ENCODE measurements at places on chromosomes 16 and 17.

DNA sequence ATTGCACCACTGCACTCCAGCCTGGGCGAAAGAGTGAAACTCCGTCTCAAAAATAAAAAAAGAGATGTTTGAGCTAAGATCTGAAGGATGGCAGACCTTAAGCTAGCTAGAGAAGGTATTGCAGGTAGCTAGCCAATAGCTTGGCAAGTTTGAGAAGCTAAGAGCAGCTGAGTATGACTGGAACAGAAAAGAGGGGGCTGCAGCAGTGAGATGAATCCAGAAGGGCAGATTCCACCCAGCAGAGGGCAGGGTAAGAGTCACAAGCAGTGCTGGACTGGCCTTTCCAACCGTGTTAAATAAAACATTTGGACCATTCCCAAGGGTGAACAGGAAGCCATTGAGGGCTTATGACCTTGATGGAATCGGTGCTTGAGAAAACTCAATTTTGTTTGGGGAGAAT is 5.7 kb upstream of the PHAF1 start:
- DNase-seq: peak; percentile 79

DNA sequence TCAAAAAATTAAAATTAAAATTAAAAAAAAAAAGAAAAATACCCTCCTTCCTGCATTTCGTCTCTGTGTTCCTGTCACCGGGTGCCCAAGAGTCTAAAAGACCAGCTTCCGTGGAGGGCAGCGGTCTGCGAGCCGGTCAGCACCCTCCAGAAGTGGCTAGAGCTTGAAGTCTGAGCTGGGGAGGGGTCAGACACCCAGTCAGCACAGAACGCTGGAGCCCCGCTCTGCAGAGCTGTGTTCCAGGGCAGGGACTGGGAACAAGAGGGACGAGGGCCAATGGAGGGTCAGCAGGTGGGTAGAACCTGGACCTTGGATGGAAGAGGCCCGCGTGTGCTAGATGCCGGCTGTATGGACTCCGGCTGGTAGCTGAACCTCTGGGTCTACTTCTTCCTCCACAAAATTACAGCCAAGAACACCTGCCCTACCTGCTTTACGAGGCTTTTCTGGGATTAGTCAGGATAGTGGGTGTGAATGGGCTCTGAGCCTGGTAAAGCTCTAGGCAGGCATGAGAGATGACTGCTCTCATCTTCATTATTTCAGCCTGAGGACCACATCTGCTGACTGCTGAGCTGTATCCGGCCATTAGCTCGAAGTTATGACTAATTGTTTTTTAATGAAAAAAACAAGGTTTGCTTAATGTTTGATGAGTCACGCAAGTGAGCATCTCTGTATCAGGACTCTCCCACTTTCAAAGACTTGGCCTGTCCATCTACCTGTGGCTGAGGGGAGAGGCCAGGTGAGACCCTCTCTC is 5.9 kb downstream of the TRPV1 start:
- no peak for DNase-seq

GRCh38 chr17:47013341-47013740 is 34.3 kb upstream of the RPRML start:
- no peak for DNase-seq

- DNase-seq: no peak
These were observed 59.4 kb downstream of the TBX4 start for GRCh38 chr17:61511480-61512182.

DNA sequence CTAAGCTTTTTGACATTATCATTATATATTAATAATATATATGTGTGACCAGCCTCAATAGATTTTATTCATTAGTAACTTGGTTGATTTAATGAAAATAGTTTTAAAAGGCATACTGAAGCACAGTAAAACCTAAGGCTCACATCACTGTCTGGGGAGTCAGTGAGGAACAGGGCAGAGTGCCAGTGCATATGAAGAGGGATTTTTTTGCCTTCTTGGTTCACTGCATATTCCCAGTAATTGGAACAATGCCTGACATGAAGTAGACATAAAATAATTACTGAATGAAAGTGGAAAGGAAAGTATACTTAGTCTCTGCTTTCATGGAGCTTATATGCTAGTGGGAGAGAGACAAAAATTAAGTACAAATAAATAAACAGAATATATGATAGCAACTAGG is 81.1 kb downstream of the FTO start:
- DNase-seq: no peak

DNA sequence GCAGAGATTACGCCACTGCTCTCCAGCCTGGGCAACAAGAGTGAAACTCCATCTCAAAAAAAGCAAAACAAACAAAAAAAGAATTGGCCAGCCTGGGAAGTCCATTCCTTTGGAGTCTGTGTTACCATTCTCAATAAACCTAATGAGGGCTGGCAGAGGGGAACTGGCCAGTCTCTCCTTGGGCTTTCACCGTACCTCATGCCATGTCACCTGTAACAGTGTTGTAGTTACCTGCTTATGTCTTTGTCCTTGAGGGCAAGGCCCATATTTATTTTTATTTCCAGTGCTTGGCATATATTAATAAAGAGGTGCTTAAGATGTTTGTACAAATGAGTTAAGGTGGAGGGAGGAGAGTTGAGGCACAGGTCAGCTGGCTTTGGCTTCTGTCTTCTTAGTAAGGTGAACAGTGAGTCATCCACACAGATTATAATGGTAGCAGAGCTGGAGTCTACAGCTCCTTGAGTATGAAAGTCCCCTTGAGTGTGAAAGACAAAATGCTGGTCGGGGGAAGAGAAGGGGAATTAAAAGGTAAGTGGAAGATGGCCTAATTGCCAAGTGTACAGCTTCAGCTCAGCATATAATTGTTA is 8.4 kb downstream of the C1QBP start:
- DNase-seq: no peak

GRCh38 chr16:89791278-89791995 is 25.0 kb downstream of the FANCA start:
- DNase-seq: no peak

Data from mesendoderm (in vitro differentiated cells).